ENCODE measurements at places on chromosomes 2 and 18.

DNA sequence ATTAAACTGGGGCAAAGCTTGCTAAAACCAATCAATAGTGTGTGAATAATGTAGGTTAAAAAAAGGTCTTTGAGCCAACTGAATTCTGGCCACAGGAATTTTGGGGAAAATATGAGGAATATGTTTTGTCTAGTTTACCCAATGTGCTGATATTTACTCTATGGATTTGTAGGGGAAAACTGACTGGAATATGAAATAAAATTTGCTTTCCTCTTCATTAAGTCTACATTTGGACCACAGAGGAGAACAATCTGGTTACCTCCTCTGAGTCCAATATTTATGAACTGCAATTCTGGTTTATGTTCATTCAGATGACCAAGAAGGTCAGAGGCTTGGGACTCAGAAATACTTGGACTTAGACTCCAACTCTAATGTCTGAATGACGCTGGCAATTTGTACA is 1042.2 kb upstream of the CNTNAP5 start:
- no peak for DNase-seq

DNA sequence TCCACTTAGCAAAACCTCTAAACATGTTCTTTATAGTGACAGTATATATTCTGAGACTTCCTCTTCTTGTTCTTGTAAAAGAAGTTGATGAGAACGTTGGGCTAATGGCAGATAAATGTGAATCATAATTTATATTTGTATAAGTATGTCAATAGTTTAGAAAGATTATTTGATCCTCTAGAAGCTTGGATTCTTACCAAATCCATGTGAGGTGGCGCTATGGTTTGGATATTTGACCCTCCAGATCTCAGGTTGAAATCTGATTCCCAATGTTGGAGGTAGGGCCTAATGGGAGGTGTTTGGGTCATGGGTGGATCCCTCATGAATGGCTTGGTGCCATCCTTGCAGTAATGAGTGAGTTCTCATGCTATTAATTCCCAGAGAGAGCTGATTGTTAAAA is 29.8 kb upstream of the SCN1A start:
- no peak for DNase-seq

GRCh38 chr18:22098563-22098989 is 70.8 kb upstream of the GATA6 start:
- DNase-seq = no peak

- DNase-seq = no peak
Observed at GRCh38 chr2:191459158-191459557, 214.0 kb downstream of the MYO1B start.

DNA sequence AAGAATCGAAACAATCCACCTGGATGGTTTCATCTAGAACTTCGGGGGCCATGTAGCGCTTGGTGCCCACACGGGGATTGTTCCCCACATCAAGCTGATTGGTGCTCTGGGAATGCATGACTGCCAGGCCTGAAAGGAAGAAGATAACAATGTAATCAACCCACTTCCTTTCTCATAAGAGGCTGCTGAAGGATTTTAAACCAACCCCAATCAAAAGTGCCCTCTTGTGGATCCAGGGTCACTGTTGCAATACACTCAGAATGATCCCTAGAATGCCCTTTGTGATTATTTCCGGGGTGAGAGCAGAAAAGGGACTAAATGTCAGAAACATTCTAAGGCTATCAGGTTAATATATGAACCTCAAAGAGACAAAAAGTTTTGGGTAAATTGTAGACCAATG is 115.2 kb downstream of the ACVR1 start:
- no peak for DNase-seq

DNA sequence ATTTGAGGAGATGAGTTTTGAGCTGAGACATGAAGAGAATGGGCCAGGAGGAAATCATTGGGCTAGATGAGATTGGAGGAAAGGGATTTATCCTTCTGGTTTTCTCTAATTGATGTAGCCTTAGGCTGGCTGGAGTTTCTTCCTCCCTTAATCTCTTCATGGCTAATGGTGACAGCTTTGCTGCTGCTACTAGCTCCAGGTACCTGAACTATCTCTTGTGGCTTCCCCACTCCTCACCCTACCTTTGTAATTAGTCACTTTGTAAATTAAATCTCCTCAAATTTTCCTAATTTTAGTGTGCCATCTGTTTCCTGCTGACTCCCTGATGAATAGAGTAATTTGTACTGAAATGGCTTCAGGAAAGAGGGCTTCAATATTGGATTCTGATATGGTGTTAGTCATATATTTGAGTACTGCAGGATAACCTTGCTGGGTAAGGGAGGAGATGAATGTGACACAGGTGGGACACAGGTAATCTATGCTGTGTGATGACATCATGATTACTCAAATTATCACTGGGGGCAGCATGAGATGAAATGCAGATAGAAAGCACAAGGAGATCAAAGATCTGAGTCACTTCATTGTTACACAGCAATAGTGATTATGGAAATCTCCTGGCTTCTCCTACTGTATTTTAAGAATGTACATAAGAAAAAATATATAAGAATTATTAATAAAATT is 1134.1 kb upstream of the DDX18 start:
- no peak for DNase-seq

DNA sequence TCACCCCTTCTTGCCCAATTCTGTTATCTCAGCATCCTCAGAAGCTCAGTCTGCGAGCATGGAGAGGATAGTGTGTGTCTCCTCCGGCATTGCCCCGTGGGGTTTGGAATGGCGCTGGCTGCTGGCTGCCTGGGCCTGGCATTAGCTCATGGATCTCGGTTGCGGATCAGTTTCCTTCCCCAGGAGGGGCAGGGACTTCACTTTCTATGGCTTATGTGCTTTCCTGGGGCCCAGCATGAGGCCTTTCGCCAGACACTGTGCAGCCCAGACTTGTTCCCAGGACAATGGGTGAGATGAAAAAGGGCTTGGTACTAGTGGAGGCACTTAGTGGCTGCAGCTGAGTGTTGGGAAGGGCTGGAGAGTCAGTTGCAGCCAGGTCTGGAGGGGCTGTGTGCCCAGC is 143.3 kb downstream of the GLI2 start:
- DNase-seq = no peak

GRCh38 chr2:48347712-48348111 is 182.2 kb upstream of the STON1 start:
- no peak for DNase-seq

DNA sequence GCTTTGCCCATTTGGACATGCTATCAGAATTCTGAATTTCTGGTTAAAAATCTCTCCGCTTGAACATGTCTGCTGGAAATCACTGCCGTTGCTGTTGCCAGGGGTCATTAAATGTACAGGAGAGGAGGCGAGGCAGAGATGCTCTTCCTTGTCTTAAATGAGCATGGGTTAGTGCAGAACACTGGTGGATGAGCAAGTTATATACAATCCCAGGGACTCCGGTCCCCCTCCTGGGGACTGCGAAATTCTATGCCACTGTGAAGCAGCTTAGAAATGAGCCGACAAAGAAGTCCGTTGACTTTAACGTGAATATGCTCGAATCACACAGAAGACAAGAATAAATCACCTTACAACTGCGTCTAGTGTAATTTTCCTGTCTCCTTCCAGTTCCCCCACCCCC is 95.1 kb upstream of the KLHL14 start:
- DNase-seq = no peak

DNA sequence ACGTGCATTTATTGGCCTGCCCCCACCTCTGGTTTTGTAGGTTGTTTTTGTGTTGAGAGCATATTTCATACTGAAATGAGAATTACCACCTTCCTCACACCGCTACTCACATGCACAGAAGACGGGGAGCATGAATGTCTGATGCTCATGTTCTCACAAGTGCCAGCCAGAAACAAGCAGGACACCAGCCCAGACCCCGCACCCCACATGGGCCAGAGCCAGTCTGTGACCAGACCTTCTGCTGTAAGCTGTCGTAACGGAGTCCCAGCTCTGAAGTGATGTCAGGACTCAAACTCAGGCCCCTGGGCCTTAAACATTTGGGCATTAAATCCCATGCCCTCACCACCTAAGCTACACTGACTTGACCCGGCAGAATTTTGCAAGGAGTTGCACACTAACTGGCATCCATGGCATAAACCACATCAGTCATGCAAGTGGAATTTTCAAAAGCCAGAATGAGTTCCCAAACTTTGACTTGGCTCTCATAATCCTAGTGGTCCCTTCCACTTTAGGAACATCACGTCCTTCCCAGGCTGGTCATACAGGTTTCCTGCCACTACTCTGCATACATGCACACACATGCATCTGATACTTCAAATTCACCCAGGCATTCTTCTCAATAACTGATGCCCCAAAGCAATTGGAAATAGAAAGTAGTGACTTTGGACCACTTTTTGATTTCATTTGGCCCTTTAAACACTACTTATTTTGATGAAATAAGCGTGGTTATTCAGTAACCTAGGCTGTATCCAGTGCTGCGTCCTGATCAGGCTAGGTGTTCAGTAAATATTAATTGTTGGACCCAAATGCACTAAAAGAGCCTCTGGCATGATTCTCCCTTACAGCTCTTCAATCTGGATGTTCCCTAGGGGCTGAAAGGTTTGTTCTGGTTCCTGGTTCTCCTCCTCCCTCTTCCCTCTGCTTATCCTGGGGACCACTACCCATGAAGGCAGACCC is 223.1 kb upstream of the ID2 start:
- no peak for DNase-seq

DNA sequence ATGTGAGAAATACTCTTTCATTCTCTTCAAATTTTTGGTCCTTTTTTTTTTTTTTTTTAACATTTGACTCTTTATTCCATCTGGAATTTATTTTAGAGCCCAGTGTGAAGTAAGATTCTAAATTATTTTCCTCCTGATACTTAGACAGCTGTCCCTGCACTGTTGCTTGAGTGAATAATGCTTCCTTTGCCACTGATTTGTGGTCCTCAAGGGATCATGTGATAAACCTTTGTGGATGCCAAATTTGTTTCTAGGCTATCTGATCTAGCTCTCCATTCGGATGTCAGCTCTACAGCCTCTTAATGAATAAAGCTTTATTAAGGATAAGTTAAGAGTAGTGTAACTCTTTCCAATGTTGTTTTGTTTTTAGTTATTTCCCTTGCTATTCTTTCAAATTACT is 142.3 kb downstream of the SMAD7 start:
- no peak for DNase-seq

DNA sequence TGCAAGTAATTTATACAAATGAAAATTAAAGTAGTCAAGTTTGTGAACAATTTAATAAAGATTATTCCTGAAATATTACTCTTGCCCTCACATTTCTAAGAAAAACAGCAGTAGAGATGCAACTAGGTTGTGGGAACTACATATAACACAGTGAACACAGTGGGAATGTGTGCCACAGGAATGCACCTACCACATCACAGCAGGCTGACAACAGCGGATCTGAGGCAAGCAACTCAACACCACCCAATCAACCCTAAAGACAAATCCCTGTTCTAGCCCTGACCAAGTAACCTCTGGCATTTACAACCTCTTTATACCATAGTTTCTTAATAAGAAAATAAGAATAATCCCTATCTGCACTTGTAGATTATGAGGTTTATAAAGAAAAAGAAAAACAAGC is 23.4 kb downstream of the MBOAT2 start:
- DNase-seq = no peak

- DNase-seq = no peak
Observed at GRCh38 chr18:22701795-22702194, 231.3 kb upstream of the RBBP8 start.

- no peak for DNase-seq
Observed at GRCh38 chr18:63579616-63580015, 7.5 kb upstream of the SERPINB13 start.
